ENCODE measurements at places on chromosomes 13 and 19.

GRCh38 chr13:29887686-29888085 lies 37.3 kb upstream of the UBL3 start:
- DNase-seq: no peak

GRCh38 chr19:42378225-42379215 lies 11.6 kb downstream of the CNFN start:
- no peak for DNase-seq

GRCh38 chr13:112775791-112776279 lies 86.0 kb downstream of the ATP11A start:
- no peak for DNase-seq

- DNase-seq: no peak
Measured at GRCh38 chr13:114161644-114162532, 17.2 kb upstream of the CFAP97D2 start.

GRCh38 chr13:28031896-28032288 lies 43.4 kb upstream of the URAD start:
- no peak for DNase-seq

GRCh38 chr19:4396949-4397783 lies 3.2 kb downstream of the SH3GL1 start:
- no peak for DNase-seq

DNA sequence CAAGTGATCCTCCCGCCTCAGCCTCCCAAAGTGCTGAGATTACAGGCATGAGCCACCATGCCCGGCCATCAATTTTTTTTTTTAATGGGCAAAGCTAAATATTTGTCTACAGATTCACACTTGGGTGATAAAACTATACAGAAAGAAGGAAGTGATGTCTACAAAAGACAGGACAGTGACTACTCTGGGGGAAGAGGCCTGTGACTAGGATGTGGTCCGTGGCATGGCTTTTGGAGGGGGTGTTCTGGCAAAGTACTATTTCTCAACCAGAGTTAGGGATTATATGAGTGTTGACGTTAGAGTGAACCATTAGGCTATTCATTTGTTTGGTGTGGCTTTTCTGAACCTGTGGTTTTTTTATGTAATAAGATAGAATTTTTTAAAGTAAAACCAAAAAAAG lies 42.7 kb downstream of the INSR start:
- DNase-seq: no peak
